ENCODE measurements at places on chromosomes 13 and 19. TPM values are rescaled to one million over a fixed set of nuclear protein-coding genes. Genes with fewer than 3 reads are reported as not detected.

Gene PTPRH
- 0.43 TPM for total RNA-seq

Gene RGS9BP
- total RNA-seq: 0.10 TPM

Gene CCDC122
- 12.4 TPM for total RNA-seq

Gene ZNF544
- 61.0 TPM for total RNA-seq

Gene IGFL2
- total RNA-seq: not detected
